ENCODE measurements at places on chromosomes 1 and 21.

- no peak for DNase-seq
Measured at GRCh38 chr1:206003854-206004800, 932 bp upstream of the RAB7B start.

DNA sequence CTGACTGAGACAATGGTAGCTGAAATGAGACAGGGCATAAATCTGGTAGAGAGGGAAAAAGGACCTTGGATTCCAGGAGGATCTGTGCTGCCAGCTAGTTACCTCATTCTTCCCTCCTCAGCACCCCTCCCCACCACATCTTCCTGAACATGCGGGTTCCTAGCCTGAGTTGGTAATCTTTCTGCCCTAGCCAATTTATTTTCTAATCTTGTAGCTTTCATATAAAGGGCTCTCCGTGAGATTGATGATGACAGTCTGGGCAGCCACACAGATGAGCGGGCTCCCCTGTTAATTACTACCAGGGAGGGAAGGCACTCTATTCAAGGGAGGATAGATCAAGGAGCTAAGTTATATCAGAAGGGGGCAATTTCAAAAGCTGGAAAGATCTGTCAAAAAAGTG is 20.2 kb downstream of the ARHGEF11 start:
- DNase-seq: no peak

- no peak for DNase-seq
Measured at GRCh38 chr1:50796272-50796671, 163.8 kb downstream of the FAF1 start.

DNA sequence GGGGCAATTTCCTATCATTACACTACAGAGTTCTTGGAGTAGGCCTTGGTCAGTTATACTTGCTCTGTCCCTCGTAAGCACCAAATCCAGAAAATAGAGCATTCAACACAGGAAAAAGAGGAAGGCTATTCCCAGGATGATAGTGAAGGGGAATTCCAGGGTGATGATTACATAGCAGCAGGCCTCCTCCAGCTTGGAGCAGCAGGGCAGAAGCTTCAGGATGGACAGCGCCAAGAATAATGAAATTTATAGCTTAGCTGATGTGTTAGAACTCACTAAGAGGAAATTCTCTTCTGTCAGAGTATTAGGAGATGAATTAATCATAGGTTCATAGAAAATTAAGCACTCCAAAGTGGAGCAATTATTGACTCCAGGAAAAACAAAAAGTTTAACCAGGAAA is 10.8 kb upstream of the SMAP2 start:
- no peak for DNase-seq
